ENCODE measurements at places on chromosomes 4 and X. TPM values are rescaled to one million over a fixed set of nuclear protein-coding genes. Genes with fewer than 3 reads are reported as not detected.

- DNase-seq: no peak
These were observed 17.4 kb downstream of the ZFYVE28 start for GRCh38 chr4:2400841-2401609.

DNA sequence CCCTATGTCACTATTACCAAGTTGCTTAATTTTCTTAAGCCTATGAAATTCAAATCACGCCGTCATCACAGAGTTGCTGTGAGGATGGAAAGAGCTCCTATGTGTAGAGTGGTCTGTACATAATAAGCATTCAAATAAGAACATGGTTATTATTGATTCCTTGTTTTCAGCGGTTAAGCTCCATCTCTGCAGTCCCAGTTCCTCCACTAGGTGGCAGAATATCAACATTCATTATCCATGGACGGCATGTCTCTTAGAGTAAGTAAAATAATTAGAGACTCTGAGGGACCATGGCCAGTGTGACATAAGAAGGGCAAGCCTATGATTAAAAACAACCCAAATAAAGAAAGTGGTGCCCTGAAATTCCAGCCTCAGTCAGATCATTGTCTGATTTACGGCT is 132.5 kb upstream of the NHS start:
- DNase-seq: no peak

GRCh38 chr4:152265149-152265621 is 270.7 kb downstream of the FBXW7 start:
- no peak for DNase-seq

DNA sequence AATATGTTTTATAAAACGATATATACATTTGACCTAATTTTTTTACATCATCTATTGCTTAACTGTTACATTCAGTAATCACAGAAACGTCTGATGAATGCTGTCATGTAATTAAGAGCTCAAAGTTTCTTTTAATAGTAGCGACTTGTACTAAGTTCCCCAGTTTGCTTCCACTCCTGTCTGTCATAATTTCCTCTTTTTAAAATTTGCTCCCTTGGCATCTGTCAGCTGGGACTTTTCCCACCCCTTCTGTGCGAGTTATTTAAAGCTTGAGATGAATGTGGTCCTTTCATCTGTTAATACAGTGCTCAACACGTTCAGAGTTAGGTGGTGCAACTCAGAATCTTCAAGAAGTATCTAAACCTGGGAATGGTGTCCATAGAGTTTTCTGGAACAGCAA is 1.2 kb downstream of the RAP1GDS1 start:
- DNase-seq: no peak

DNA sequence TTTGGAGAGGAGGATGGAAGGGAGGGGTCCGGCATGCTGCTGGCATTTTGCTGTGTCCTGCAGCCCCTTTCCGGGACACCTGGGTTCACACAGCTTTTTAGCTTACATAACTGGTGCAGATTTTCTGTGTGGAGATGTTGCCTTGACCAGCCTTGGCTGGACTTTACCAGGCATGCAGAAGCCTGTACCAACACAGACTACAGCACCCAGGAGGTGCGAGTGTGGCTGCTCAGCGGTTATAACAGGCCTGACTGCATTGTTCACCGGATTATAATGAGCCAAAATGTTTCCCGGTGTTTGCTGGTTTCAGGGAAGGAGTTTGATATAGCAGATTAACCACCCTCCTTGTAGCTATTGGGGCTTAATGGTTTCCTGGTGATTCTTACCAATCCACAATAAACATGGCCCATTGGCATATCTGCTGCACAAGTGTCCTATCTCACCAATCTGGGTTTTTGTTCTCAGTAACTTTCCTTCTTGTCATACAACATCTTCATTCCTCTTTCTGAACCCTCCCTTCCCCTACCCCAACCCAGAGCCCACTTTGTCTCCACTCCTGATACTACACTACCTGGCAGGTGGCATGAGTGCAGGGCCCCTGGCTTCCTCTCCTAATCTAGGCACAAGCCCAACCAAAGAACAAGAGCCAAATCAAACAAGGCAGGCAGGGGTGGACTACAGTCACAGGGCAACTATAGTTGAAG is 3.9 kb downstream of the RPL10 start:
- no peak for DNase-seq

GRCh38 chr4:88706574-88706973 is 8.9 kb upstream of the NAP1L5 start:
- peak; percentile 75 for DNase-seq

Gene SPCS3
- total RNA-seq: 137 TPM

- no peak for DNase-seq
These were observed 82.8 kb upstream of the SLC4A4 start for GRCh38 chr4:71255976-71256375.

Gene VSIG1
- total RNA-seq: 12.8 TPM

GRCh38 chr4:9146967-9147366 is 23.2 kb upstream of the FAM90A26 start:
- DNase-seq: no peak

Gene NDST3
- 0.20 TPM for total RNA-seq

DNA sequence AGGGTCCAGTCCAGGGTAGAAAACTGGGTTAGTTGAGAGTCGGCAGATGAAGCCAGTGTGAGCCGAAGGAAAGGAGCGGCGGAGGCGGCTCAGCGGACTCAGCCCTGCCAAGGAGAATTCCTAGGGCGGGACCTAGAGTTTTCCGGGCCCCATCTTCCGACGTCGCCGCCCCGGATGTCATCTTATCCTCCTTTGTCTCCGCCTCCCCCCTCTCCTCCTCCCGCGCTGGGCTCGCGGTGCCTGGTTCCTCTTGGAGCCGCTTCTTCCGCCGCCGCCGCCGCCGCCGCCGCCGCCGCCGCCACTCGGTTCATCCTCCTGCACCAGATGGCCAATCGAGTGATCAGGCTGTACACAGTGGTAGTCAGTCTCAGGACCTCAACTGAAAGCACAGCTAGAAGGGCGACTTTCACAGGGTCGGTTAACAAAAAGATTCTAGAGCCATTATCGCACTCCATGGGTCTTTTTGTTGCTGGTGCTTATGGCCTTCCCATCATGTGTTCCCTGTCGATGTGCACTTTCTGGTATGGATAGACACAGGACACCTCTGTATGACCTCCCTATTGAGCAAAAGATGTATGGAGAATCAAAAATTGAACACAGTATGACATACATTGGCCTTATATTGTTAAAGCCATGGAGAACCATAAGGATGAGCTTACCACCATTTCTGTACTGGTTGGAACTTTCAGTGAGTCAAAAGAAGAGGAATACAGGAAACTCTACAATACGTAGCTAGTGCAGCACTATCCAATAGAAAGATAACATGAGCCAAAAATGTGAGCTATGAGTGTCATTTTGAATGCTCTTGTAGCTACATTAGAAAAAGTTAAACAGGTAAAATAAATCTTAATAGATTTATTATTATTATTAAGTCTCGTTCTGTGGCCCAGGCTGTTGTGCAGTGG is 32.4 kb upstream of the THOC2 start:
- peak; percentile 84 for DNase-seq

DNA sequence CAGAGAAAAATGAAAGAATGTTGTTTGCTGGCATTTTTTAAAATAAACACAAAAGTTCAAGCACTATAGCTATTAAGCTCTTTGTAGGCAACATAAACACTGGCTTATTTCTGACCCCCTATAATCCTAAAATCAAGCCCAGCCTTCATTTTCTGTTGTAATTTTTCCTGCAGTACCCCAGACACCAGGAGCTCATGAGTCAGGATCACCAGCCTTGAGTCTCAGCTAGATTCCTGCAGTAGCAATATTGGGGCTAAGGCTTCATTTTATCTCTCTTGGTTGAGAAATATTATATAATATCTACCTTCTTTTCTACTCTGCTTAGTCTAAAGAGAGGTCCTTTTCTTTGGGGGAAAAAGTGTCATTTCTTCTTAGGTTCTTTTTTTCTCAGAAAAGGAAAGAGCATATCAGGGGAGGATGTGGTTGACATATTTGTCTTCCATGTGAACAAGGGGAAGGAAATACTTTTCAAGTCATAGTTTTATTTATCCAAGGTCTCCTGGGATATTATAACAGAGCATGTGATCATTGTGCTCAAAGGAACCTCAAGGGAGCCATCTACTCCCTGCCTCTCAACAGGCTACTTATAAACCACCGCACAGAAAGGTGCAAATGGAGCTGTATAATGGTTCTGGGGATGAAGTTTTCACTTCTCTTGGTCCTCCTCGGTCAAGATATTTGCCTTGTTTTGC is 678.3 kb upstream of the NR3C2 start:
- no peak for DNase-seq

- no peak for DNase-seq
These were observed 62.0 kb upstream of the CLNK start for GRCh38 chr4:10746371-10747171.

Gene APLN
- 6.9 TPM for total RNA-seq

DNA sequence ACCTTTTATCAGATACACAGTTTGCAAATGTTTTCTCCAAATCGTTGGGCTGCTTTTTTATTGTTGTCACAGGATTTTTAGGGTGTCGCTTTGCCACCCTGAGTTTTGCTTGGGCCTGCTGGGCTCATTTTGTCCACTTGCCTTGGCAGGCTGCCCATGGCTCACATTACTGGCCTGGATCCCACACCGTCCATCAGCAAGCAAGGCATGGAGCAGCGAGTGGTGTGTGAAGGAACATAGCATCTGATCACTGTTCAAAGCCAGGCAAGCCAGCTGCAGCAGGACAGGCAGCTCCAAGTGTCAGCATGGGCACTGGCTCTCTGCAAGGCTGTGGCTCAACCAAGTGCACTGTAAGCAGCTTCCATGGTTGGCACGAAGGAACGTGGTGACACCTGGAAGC is 261.4 kb upstream of the TECRL start:
- DNase-seq: no peak

GRCh38 chr4:76386566-76387305 is 34.2 kb downstream of the CCDC158 start:
- no peak for DNase-seq

- no peak for DNase-seq
These were observed 27.1 kb downstream of the CD99L2 start for GRCh38 chrX:150871341-150871811.

- DNase-seq: peak; percentile 92
These were observed 5.6 kb downstream of the FLNA start for GRCh38 chrX:154368630-154369448.

Gene ADH1C
- 1.8 TPM for total RNA-seq

- no peak for DNase-seq
These were observed 47.7 kb upstream of the MAN2B2 start for GRCh38 chr4:6527259-6527658.

DNA sequence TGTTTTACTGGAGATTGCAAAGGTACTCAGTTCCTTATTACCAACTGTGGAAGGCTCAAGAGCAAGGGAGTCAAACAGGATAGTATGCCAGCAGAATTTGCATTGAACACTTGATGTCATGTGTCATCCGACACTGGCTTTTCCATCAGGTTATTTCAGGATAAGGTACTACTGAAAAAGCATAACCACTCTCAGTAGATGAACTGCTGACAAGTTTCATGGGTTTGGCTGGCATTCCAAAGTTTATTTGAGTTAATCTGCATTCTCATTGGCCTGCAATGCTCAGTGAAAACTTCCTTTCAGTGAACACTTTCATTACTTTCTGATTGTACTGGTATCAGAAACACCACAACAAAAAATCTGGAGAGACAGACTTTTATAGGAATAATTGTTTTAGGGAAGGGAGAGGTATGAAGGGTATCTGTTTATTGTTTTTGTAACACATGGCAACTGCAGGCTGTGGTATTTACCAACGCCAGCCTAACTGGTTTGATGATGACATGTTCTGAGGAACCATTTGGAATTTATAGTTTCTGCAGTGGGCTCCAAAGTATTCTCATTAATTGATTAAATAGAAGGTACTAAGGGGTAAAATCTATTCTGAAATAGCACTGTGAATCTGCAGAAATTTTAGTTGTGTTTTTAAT is 345.7 kb upstream of the NR3C2 start:
- no peak for DNase-seq

Gene ZCCHC13
- not detected for total RNA-seq

Gene PCYT1B
- 0.94 TPM for total RNA-seq

GRCh38 chrX:153776611-153777045 is 4.2 kb upstream of the SRPK3 start:
- DNase-seq: no peak

DNA sequence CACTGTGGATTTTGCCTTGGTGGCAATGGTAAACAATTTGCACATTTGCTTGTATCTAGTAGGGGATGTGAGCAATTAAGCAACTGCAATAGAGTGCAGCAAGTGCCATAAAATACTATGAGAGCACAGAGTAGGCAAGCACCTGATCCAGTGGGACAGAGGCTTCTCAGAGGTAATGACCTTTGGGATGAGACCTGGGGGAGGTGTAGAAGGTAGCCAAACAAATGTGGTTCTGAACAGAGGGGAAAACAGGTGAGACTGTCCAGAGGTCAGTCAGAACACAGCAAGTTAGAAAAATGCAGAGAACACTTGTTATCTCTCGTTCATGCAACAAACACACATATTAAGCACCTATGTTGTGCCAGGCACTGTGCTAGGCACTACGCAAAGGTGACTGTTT is 21.4 kb upstream of the ANK2 start:
- no peak for DNase-seq

Gene TBX22
- not detected for total RNA-seq

DNA sequence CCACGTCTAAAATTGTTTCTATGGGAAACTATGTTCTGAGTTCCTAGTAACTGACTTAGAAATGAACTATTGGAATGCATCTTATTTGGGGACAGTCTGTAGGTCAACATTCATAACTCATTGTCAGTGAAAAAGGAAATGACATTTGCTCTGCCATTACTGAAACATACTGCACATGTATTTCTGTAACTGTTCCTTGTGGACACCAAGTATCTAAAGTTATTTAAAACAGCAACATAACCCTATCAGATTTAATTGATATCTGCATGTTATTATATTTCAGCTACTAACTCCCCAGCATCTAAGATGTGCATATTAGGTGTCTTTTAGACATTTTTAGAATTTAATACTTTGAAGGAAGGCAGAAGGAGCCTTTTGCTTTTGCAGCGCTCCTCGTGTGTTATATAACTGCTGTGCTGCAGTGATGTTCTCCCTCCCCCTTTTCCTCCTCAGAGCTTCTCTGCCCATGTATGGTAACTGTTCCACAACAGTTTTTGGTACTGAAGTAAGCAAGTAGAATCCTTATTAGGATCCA is 37.2 kb upstream of the TMEM131L start:
- DNase-seq: no peak

- DNase-seq: no peak
These were observed 35.2 kb upstream of the PHEX start for GRCh38 chrX:21996872-21997455.

- no peak for DNase-seq
These were observed 222.3 kb downstream of the NKX6-1 start for GRCh38 chr4:84276752-84277151.

Gene GASK1B
- total RNA-seq: 41.5 TPM

Gene TXK
- total RNA-seq: 3.0 TPM

Gene YY2
- total RNA-seq: 2.3 TPM

GRCh38 chr4:57426779-57427395 is 316.7 kb upstream of the IGFBP7 start:
- peak; percentile 63 for DNase-seq
